ENCODE measurements at places on chromosomes 5 and 9.

DNA sequence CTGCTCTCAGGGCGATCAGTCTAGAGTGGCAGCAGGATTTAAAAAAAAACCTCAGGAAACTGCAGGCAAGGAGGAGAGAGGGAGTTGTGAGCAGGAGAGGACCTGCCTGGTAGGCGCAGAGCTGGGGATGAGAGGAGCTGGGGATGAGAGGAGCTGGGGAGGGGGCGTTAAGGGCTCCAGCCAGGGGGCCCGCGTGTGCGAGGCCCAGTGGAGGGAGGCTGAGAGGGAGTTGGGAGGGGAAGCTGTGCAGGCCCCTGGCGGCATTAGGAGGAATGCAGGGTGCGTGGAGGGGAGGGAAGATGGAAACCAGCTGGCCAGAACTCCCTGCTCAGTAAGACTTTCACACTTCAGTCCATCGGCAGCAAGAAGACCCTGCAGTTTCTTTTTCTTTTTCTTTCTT is 45.2 kb upstream of the HMCN2 start:
- no peak for DNase-seq

GRCh38 chr5:133944263-133945185 is 23.9 kb downstream of the C5orf15 start:
- no peak for DNase-seq

DNA sequence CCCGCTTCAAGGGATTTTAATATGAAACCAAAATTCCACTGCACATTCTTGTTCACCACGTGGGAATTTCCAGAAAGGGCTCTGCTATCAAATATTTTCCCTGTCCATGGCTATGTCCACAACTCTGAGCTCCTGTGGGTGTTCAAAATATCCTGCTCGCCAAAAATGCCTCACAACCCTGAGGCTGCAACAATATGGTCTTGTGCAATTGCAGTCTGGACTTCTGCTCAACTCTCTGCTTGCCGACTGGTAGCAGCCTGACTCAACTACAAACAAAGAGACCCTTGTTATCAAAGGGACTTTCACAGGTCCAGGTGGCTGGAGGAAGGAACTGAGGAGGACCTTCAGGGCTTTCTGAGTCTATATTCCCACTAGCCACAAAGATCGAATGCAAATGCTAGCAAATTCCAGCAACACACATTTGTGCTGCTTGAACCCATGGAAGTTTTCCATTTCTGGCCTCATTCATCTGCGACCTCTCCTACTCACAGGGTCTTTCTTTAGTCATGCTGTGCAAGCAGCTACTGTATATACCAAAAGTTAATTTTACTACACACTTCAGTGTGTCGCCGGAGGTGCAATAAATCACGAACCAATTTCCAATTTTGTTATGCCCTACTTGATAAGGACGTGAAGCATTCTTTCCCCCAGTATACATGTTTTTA is 169.2 kb upstream of the SLC30A5 start:
- no peak for DNase-seq

DNA sequence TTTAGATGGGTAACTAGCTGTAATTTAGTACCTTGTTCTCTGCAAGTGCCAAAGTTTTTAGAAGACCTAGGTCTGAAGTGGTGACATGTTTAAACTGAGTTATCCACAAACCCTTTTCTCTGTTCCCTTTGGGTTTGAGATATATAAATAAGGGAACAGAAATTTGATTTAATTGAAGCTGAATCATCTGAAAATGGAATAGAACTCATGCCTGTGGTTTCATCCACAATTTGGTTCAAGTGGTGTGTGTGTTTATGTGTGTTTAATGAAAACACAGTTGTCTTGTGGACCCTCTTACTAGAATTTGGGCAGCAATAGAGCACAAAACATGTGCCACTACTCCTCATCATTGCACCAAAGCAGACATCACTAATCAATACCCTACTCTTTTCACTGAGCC is 216.9 kb downstream of the GLIS3 start:
- no peak for DNase-seq

DNA sequence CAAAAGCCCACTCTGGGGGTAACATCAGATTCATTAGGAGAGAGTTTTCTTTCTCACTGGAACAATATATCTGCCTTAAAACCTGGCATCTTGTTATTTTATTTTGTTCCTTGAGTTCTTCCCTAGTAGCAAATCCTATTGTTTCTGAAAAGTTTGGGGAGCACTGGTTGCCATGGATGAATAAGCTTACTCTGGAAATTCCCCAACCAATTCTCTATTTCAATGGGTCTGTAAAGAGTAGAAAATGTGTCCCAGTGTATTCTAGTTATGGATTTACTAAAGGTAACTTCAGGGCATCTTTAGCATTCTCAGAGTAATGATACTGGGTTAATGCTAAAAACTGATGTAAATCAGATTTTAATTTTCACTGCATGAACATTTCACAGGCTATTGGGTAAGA is 94.2 kb upstream of the S1PR3 start:
- DNase-seq = no peak

DNA sequence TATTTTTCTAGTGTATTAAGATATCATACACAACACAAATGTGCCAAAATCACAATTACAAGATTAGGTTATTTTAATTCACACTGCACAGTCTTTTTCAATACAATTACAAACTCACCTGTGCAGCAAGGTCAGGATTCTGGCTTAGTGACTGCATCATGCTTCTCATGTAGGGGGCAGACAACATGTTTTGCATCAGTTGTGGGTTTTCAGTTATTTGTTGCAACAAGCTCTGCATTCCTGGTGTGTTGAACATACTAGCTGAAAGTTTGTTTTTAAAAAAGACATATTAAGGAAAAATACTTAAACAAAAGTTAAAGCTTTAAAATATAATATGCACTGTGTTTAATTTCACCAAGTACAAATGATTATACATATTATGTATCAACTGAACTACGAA is 38.7 kb downstream of the UBQLN1 start:
- DNase-seq = no peak

DNA sequence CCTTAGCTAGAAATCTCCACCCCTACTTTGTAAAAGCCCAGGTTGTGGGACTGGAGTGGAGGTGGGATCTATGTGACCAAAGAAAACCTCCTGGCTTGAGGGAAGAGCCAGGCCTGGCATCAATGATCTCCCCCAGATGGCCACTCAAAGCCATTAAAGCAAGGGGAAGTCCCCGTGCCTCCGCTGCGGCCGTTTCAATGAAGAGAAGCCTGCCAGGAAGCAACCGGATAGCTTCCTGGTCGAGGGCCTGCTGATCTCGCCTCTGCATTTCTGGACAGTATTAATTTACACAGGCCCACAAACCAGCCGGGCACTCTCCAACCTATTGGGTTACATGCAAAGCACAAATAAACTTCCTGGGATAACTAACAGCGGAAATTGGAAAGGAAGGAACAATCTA is 160.5 kb upstream of the MSX2 start:
- DNase-seq = no peak

GRCh38 chr5:102801371-102801770 is 46.3 kb downstream of the PAM start:
- no peak for DNase-seq

- DNase-seq = no peak
Observed at GRCh38 chr5:109448838-109449237, 39.1 kb upstream of the PJA2 start.

GRCh38 chr5:20300110-20300509 is 312.1 kb upstream of the CDH18 start:
- DNase-seq = no peak
